ENCODE measurements at places on chromosomes 16 and 17.

DNA sequence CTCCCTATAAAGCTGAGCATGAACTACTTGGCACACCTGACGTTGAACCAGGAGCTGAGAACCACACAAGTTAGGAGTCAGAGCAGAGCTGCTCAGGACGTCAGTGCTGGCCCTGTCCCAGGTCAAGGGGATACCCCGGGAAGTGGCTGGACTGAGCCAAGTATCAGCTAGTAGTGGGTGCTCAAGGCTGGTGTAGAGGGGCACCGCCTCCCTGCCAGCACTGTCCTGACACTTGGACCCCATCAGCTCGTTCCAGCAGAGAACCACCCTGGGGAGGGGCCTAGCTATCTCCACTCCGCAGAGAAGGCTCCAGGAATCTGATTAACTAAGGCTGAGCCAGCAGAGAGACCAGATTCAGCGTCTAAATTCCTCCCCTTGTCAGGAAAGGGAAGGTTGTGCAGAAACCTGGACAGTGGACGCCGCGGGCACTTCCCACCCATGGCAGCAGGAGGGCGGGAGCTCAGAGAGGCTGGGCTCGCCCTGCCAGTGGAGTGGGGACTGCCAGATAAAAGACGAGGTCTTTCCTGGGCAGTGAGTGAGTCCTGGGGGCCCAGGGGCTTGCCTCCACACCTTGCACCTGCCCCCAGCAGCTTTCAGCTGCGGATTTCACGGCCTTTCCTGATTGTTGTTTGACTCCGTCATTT is 21.0 kb downstream of the C16orf90 start:
- DNase-seq: no peak

GRCh38 chr16:6155271-6155670 is 1057.7 kb upstream of the EEF2KMT start:
- no peak for DNase-seq

- DNase-seq: no peak
Measured at GRCh38 chr16:75195811-75196790, 10.9 kb downstream of the CTRB2 start.

DNA sequence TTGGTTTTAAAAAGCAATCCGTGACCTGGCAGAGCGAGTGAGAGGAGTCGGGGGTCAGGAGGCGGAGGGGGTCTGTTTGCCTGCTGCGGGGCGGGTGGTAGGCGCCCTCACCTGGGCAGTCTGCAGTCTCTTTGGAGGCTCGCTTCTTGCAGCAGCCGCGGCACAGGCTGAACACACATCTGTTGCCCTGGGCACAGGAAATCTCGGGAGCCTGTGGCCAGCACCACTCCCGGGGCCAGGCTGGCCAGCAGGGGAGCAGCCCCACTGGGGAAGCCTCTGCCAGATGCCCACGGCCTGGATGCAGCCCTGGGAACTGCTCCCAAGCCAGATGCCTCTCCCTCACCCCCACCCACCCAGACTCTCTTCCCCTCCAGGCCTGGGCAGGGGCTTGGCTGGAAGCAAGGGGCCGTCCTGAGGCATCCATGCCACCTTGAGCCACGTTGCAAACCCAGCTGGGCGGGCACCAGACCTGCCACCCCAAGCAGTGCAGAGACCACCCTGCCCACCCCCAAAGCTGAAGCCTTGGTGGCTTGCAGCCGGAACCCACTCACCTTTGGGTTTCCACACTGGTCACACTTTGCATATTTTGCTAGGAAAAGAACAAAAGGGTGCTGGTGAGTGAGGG is 6.6 kb downstream of the GPS1 start:
- DNase-seq: no peak

GRCh38 chr17:3729881-3730280 is 6.2 kb downstream of the HASPIN start:
- no peak for DNase-seq

- DNase-seq: no peak
Measured at GRCh38 chr17:16916557-16916920, 55.4 kb downstream of the TNFRSF13B start.

All from GM12865 (cell line).